ENCODE measurements at places on chromosomes 11 and 22.

- DNase-seq: no peak
Measured at GRCh38 chr11:76773921-76774361, 9.2 kb upstream of the TSKU start.

- no peak for DNase-seq
Measured at GRCh38 chr22:49212466-49212865, 615.2 kb downstream of the BRD1 start.

DNA sequence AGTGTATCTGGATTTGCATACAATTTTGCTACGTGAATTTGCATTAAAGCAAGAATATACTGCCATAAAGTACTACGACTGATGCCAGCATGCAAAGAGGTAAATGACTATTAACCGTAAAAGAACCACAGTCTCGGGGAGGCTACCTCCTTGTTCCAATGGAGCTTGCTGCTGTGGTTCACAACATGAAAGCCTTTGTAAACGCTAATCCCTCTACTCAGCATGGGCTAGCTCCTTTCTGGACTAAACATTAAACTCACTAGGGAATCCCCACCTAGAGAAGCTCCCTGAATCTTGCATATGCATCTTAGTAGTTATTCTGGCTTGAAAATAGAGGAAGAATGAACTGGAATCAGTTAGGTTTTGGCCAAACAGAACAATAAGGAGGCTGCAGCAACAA lies 60.5 kb upstream of the ARHGAP32 start:
- DNase-seq: no peak

DNA sequence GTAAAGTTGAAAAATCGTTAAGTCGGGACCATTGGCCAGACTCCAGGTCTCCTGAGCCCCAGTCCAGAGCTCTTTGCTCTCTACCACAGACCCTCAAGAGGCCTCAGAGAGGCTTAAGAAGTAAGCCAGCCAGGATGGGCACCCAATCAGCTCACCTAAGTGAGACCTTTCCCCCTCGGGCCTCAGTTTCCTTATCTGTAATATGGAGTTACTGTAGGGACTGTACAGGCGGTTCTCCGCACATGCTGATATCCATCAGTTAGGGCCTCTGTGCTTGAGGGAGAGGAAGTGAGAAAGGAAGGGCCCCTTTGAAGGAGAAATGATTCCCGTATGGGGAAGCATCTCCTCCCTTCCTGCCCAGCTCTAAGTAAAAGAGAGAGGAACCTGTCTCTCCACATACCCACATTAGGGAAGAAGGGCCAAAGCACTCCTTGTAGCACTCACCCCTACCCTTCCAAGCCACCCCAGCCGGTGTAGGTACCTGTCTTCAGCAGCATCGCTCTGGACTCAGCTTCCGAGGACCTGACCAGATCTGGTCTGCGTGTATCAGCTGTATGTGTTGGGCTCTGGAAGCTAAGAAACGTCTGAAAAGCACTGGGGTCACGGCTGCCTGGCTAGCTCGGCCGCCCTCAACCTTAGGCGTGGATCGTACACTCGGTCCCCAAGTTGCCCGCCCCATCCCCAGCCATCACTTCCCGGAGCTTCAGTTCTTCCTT lies 653 bp downstream of the NAGA start:
- DNase-seq: no peak

- DNase-seq: no peak
Measured at GRCh38 chr11:124896071-124896750, 1.5 kb downstream of the ROBO4 start.

DNA sequence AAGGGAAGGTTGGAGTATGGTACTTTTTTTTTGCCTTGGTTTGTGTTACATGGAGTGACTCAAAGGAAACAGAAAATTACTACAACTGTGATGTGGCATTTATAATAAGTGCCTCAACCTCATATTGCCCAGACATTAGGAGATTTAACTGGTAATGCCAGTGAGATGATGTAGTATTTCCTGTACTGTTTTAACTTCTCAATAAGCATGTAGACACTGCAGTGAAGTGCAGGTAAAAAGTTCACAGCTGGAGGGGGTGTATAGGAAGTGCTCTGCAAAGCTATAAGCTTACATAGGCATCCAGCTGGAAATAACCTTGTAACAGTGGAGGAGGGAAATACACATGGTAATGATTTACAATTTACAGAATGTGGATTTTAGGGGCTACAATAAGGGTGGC lies 138.2 kb upstream of the MTMR2 start:
- no peak for DNase-seq
